CD4-positive, CD25-positive, alpha-beta regulatory T cell (primary cell): ENCODE measurements at places on chromosomes 16 and 17. TPM values are rescaled to one million over a fixed set of nuclear protein-coding genes. Genes with fewer than 3 reads are reported as not detected.

TVP23A gene
- not detected for polyA plus RNA-seq

GRCh38 chr16:80687606-80688005, 116.8 kb downstream of the CDYL2 start:
- DNase-seq, result no peak

- no peak for DNase-seq
Measured at GRCh38 chr17:17525956-17526355, 29.8 kb upstream of the RASD1 start.

DNA sequence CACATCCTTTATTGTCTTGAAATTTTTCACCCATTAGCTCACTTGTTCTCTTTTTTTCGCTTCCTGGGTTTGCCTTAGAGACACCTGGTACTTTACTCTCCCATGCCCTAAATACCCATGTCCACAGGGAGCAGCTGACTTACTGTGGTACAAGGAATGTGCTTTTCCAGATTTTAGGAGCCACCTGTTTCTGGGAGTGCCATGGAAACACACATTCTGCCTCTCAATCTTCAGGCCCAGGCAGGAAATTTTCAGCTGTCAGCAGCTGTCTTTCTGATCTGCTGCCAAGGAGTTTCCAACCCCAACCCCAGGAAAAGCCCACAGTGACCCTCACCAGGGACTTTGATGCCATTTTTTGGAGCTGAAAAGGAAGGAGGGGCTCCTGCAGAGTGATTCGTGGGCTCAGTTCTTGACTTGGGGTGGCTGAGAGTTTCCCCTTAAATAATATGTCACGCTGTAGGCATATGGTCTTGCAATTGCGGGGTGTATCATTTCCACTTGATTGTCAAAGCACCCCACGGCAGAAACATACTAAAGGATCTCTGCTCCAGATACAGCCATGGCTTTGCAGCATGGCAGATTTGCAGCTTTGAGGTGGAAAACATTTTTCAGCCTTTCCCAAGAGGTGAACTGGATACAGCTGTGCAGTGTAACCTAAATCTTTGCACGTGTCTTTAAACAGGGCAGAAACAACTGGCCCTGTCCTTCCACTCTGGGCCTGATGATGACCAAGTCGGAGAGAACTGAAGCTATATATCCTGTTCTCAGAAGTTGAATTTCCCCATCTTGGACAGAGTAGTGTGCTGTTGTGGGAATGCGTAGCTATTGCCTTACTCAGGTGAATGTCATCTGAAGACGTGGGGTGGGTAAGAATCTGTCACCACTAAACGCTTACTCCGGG, 19.2 kb downstream of the RBFOX1 start:
- no peak for DNase-seq

DNA sequence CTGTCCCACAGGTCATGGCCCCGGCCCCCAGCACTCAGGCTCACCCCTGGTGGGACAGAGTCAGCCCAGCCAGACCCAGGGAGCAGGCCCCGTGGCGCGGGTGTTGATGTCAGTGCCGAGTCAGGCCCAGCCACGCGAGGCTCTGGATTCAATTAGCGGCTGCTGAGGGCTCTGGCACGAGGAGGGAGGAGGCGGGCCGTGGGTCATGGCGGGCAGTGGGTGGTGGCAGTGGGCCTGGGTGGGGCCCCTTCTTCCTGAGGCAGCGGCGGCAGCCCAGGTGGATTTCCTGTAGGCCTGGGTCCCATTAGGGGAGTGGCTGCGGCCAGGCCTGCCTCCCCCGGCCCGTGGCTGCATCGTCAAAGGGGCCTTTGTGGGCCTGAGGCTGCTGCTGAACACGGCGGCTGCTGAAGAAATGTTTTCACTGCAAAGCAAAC, 12.9 kb downstream of the VASN start:
- no peak for DNase-seq

- DNase-seq, result no peak
Measured at GRCh38 chr16:72284042-72284789, 112.3 kb upstream of the PMFBP1 start.

DNA sequence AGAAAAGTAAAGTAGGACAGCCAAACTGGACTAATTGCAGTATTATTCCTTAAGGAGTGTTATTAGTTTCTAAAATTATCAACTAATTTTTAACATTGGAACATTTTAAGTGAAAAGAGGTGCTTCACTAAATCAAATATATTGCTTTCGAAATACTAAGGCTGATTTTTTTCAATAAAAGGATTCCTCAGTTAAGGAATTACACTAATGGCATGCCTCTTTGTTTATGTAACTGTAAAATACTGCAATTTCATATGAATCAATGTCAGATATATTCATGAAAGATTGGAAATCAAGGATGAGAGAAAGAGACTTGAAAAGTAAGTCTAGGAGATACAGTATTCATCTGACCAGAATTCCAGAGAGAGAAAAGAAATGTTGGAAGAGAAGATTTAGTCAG, 129.8 kb downstream of the TANC2 start:
- no peak for DNase-seq

DNA sequence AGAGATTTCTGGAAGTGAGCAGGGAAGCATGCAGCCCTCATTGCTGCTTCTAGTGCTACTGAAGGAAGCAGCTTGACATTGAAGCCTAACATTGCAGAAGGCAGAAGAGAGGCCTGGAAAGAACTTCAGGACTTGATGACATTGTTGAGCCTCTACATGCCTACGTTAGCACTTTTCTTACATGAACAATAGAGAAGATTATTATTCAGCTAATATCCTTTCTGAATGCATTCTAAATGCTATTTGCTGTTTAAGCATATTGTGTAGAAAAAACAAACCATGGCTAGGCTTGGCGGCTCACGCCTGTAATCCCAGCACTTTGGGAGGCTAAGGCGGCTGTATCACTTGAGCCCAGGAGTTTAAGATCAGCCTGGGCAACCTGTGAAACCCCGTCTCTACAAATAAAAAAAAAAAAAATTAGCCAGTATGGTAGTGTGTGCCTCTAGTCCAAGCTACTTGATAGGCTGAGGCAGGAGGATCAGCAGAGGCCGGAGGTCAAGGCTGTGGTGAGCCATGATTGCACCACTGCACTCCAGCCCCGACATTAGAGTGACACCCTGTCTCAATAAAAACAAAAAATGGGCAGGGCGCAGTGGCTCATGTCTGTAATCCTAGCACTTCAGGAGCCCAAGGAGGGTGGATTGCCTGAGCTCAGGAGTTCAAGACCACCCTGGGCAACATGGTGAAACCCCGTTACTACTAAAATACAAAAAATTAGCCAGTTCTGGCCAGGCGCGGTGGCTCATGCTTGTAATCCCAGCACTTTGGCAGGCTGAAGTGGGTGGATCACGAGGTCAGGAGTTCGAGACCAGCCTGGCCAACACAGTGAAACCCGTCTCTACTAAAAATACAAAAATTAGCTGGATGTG, 2.2 kb upstream of the AURKB start:
- no peak for DNase-seq

- no peak for DNase-seq
Measured at GRCh38 chr17:81002409-81003361, 11.0 kb downstream of the CHMP6 start.

MT1A gene
- not detected for polyA plus RNA-seq
